ENCODE measurements at places on chromosomes 5 and 9.

GRCh38 chr5:143355710-143356109 is 47.8 kb downstream of the NR3C1 start:
- no peak for DNase-seq

DNA sequence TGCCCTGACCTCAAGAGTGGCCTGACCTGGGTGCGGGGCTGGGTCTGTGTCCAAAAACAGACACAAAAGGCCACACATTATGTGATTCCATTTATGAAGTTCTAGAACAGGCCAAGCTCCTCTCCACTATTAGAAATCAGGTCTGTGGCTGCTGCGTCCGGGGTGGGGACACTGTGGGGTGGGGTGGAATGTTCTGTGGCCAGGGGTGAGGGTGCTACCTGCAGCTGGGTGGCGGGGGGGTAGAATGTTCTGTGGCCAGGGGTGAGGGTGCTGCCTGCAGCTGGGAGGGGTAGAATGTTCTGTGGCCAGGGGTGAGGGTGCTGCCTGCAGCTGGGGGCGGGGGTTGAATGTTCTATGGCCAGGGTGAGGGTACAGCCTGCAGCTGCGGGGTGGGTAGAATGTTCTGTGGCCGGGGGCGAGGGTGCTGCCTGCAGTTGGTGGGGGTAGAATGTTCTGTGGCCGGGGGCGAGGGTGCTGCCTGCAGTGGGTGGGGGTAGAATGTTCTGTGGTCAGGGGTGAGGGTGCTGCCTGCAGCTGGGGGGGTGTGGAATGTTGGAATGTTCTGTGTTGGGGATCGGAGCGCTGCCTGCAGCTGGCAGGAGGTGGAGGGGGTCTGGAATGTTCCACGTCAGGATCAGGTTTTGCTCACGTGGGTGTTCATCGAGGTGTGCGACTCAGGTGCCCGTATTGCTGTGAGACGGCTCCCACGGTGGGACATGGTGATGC is 8.3 kb downstream of the LCN12 start:
- peak; percentile 63 for DNase-seq

DNA sequence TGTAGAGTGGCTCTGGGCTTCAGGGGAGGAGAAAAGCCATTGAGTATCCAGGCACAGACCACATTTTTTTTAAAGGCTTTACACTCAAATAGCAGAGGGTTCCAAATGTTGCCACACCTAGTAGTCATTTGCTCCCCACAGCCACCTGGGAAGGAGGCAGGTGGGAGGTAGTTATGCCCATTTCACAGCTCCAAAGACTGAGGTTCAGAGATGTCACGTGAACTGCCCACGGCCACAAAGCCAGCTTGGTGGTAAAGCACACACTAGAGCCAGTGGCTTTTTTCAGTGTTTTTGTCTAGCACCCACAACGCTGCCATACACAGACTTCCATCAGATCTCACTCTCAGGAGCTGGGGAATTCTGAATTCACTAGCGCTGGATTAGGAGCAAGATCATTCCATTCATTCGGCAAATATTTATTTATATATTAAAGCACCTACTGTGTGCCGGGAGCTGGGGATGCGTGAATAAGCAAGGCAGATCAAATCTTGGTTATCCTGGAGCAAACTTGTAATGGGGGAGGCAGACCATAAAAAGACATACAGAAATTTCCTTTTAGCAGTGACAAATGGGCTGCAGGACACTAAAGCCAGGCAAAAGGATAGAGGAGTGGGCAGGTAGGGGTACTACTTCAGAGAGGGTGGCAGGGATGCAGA is 7.4 kb downstream of the WHRN start:
- DNase-seq, result no peak

- DNase-seq, result no peak
These were observed 84.6 kb upstream of the PPP1R26 start for GRCh38 chr9:135394699-135395645.

DNA sequence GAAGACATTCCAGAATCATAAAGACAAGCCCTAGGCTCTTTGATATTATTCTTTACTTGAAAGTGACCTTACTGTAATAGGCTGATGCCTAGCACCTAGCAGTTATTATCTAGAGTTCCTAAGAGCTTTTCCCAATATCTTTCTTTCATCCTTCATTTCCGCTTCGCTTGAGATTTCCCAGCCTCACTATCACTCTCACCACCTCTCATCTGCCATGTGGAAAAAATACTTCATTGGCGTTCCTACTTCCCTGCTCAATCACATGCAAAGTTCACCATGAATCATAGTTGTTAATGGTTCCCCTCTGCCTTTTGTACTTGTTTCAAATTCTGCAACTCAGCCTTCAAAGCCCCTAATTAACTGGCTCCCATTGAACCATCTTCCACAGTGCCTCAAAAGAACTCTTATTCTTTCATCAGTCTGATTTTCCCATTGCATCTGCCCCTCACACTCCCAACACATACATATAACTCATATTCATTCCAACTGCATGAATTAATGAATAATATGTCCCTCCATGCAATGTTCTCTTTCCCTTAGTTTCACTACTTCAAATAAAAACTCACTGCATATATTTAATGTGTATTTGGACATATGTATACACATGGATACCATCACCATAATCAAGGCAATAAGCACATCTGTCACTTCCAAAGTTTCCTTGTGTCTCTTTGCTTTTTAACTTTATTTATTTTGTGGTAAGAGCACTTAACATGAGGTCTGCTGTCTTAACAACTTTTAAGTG is 221.6 kb downstream of the PARP8 start:
- no peak for DNase-seq

DNA sequence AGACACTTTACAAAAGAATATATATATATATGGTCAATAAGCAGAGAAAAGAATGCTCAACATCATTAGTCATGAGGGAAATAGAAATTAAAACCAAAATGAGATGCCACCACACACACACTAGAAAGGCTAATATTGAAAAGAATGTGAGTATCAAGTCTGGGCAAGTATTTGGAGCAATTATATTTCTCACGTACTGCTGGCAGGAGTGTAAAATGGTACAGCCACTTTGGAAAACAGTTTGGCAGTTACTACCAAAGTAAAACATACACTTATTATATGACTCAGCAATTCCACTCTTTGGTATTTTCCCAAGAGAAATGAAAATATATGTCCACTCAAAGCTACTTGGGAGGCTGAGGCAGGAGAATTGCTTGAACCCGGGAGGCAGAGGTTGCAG is 29.8 kb downstream of the NEUROG1 start:
- DNase-seq, result no peak

DNA sequence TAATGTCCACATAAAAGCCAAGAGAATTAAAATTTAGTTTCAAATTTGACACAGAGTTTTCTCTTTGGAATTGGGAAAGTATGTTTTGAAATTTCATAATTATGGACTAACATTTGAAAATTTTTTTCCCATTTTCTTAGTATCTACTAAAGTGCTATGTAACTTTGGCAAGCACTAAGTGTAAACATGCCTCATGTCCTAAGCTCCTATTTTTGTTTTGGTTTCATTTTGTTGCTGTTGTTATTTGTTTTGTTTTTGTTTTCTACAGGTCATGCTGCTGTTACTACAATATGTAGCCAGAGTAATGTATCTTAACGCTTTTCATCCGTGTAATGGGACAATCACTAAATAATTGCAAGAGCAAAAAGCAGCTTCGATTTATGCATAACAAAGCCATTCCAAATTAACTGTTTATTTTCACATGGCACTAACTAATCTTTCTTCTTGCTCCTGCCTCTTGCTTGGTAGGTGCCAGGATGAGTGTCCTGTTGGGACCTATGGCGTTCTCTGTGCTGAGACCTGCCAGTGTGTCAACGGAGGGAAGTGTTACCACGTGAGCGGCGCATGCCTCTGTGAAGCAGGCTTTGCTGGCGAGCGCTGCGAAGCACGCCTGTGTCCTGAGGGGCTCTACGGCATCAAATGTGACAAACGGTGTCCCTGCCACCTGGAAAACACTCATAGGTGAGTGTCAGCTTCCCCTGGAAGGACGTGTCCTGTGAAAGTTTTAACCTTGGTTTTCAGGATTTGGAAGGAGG is 107.3 kb upstream of the PRRC1 start:
- DNase-seq, result no peak

DNA sequence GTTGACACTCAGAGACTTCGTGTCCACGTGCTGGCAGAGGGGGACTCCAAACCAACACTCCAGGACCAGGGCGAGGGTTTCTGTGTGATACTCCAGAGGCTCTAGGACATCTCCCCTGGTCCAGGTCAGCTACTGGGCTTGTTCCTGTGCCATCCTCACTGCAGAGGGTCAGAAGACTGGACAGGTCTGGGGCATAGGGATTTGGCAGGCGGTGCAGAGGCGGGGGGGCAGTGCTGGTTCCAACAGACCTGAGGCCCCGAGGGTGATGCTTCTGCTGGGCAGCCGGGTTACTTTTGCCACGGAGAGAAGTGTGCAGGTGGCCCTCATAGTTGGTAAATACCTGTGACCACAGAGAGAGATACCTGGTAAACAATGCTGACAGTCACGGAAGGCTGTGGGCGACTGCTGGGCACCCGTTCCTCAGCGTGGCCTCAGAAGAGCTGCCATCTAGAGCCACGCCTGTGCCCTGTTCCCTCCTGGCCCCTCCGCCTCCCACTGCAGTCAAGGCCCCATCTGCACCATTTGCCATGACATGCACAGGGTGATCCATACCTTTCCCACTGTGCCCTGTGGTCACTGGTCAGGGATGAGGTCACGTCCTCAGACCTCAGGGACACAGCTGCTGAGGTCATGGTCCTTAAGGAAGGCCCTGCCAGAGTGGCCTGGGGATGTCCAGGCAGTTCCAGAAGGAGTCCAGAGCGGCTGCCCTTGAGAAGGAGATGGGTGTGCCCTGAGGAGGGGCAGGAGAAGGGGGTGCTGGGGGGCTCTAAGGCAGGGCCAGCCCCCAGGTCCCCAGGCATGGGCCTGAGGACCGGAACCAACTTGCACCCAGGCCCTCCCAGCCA is 30.0 kb downstream of the TRIP13 start:
- no peak for DNase-seq

- DNase-seq, result no peak
These were observed 71.5 kb downstream of the INVS start for GRCh38 chr9:100170556-100170955.

- no peak for DNase-seq
These were observed 134.7 kb downstream of the MACIR start for GRCh38 chr5:103393101-103393754.

DNA sequence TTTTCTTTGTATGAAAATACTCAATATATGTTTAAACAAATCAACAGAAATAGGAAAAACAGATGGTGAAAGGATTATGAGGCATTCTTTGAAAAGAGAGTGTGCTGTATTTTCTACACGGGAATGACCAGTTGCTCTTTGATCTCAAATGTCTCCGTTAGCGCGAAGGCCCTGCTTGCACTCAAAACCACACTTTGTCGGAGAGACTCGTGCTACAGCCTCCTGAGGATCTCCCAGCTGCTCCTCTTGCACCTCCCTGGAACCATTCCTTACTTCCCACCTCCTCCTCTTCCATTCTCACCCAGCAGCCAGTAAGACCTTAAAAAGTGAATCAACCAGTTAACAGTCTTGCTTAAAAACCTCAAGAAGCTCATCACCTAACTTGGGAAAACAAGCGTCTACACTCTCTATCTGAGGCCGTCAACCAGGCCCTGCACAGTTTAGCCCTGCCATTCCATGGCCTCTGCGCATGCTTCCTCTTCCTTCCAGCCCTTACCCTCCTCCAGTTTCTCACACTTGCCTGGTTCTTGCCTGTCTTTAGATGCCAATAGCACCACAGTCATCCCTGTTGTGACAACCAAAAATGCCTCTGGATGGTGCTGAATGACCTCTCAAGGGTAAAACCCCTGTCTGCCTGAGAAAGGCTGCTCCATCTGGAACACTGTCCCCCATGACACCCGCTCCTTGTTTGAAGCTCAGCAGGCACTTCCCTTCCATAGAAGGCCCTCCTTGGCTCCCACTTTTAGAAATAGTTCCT is 594.7 kb upstream of the WWC1 start:
- no peak for DNase-seq

DNA sequence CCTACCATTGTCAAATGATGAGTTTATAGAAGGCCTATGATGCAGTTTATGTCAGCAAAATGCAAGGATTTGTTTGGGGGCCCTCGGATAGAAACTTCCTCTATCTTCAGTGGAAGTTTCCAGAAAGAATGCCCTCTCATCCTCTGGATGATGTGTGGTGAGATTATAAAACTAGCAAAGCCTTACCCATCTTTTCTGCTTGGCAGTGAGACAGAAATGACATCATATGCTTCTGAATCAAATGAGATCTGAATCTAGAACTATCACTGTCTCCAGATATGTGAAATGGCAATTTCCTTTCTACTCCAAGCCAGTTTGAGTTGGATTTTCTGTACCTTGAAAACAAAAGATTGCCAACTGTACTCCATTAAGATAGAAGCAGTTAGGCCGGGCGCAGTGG is 60.4 kb upstream of the CKMT2 start:
- DNase-seq, result no peak

- no peak for DNase-seq
These were observed 3.7 kb upstream of the ICE1 start for GRCh38 chr5:5418764-5419163.

- DNase-seq, result no peak
These were observed 68.2 kb upstream of the TAF1L start for GRCh38 chr9:32703635-32704034.

DNA sequence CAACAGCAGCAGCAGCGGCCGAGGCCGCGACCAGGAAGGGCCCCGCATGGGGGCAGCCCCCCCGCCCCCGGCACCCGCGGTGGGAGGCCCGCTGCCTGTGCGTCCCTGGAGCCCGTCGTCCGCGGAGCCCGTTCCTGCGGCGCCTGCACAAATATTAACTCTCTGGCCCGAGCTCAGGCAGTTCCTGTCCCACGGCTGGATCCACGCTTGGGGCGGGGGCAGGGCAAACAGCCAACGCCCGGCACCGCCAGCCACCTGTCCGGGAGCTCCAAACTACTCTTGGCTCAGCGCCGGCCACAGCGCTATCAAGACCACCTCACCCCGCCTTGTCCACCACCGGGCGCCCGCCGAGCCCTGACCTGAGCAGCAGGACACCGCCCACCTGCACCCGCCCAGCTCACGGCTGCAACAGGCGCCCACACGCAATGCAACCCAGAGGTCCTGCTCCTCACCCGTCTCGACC is at the start of gene LRRC26:
Gene LRRC26 (minus strand): TSS at position 156 of the 463 bp plus-strand sequence. CDS start 108 bp downstream, at position 48.
- no peak for DNase-seq

DNA sequence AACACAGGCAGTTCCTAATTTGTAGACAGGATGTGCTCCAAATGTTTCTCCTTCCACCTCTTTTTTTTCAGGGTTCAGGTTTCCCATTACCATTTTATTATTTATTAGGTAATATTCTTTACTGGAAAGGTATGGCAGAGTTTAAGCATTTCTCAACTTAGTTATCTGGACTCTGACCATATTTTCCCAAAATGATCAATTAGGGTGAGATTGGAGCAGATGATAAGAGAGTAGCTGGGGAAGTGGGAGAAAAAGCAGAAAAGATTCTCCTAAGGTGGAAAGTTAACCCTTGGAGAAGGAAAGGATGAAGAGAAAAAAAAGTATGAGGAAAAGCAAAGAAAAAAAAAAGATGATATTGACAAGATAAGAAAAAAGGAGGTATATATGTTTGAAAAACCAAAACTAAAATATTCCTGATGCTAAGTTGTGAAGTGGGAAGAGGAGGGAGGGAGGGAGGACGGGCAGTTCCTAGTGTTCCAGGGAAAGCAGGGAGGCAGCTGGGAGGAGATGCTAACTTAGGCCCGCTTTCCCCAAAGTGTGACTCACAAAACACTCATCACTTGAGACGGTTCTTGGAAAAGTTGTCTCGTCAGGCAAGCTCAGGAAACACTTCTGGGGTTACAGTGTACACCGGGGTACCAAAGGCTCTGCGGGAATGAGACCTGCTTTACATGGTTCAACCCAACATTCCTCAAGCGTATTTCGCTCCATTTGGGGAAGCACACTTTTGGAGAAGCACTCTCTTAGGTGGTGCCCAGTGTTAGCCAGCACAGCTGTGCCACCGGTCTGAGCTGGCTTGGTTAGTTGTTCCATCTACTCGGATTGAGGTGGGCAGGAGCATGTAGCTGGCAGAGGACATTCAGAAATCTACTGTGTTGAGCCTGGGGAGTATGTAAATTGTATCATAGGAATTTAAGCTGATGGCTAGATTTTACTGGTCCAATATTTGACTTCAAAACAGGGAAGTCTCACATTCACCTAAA is 35.1 kb downstream of the B4GALT1 start:
- no peak for DNase-seq

Measured in activated CD8-positive, alpha-beta T cell treated with anti-CD3 and anti-CD28 coated beads, Interleukin-2, amount 10 ng/mL, durations not matched to agents 7 days and 5 days (primary cell).